ENCODE measurements at places on chromosomes 11 and 22.

DNA sequence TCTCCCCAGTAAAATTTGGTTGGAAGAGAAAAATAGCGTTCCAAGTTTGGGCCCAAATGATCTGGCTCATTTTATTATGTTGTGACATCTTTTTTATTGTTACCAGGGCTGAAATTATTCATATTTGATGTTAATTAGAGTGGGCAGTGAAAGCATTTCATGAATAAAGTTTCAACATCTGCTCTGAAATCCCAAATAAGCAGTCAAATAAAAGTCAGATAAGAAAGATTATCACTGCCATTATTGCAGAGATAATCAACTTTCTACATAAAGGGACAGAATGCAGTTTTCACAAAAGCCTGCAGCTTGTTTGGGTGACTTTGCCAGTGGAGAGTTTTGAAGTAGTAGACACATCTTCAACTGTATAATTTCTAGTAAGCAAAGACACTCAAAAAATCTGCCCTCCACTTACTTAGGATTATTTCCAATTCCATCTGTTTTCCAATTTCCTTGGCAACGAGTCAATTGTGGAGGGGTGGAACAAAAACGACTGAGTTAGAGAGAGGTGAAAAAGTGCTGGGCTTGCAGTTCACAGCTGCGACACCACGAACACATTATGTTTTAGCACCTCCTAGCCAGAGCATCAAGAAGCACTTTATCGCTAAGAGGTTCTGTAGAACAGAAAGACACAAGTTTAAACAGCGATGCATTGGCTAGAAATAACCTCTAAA, 9.0 kb downstream of the TECTA start:
- no peak for DNase-seq

GRCh38 chr11:68042219-68043028, 3.6 kb downstream of the TCIRG1 start:
- DNase-seq, result no peak

- peak; percentile 89 for DNase-seq
Observed at GRCh38 chr11:77560605-77561004, 29.1 kb upstream of the AQP11 start.

- DNase-seq, result no peak
Observed at GRCh38 chr11:27626269-27626937, 73.9 kb downstream of the BDNF start.

DNA sequence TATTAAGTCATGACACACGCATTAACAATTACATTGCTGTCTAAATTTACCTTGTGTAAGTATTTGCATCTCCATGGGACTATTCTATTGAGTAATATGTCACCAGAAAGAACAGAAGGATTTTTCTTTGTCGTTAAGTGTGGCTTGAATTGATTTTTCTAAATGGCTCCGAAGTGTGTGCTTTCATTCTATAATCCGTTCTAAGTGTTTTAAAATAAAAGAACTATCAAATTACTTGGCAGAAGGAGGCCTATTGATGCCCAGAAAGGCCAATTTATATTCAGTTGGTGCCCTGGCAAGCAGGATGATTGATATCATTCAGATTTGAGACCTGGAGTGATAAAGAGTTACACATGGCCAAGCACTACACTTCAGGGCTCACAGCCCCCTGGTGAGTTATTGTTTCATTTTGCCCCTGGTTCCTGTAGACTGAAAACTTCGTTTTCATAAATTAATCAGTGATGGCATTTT, 538.9 kb upstream of the ANO5 start:
- no peak for DNase-seq

DNA sequence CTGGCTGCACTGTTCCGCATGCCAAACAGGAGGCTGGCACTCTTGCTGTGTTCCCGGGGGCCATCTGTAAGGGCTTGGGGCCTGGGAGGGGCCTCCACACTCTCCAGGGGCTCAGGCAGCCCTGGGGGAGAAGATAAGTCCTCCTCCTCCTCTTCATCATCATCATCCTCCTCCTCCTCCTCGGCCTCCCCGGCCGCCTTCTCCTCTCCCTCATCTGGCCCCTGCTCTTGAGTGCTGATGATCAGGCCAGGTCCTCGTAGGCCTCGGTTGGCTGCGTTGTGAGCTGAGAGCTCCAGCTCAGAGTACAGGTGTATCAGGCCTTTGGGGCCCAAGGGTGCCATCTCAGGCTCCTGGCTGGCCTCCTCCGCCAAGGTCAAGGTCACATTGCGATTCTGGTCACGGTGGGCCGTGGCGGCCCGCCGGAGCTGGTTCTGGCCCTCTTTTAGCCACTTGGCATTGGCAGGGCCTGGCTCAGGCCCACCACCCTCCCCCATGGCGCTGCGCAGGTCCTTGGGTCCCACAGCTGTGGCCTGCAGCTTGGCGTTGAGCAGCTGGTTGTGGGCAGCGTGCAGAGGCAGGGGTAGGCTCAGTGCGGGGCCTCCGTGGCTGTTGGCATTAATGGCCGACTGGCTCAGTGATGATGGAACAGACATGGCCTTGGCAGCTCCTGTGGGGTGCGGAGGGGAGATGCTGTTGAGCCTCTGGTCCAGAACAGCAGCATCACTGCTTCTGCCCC, 8.0 kb downstream of the APBB1 start:
- no peak for DNase-seq

GRCh38 chr22:29301716-29302401, 4.6 kb upstream of the GAS2L1 start:
- DNase-seq, result no peak

- DNase-seq, result no peak
Observed at GRCh38 chr11:69033431-69033830, 15.3 kb upstream of the TPCN2 start.

GRCh38 chr11:95671768-95672167, 117.8 kb downstream of the FAM76B start:
- DNase-seq, result no peak

DNA sequence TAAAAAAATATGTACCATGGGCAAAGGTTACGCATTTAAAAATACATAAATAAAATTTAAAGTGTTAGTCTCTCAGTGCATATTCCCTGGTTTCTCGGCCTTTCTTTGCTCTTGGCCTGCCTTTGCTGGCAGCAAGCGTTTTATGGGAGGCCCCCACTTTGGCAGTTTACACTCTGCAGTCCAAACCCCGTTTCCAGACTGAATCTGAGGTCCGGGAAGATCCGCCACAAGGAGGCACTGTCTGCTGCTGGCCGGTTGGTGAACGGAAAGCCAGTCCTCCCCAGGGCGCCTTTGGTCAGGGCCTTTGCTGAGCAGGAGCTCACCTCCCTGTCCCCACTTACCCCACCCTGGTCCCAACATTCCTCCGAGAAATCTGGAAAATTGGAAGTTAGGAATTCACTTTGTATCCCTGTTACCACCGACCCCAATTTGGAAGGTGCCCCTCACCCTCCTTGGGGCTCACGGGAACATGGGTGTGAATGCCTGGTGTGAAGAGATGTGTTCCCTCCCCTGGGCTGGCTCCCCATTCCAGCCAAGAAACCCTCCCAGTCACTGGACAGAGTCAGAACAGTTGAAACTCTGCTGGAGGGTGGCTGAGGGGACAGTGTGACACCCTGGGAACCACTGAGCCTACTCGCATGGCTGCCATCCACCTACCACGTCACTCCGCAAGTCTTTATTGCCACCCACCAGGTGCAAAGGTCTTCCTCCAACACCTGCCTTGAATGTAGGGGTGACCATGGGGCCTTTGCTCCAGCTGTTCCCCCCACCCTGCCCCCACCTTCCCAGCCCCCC, 9.4 kb upstream of the SF1 start:
- peak; percentile 38 for DNase-seq

DNA sequence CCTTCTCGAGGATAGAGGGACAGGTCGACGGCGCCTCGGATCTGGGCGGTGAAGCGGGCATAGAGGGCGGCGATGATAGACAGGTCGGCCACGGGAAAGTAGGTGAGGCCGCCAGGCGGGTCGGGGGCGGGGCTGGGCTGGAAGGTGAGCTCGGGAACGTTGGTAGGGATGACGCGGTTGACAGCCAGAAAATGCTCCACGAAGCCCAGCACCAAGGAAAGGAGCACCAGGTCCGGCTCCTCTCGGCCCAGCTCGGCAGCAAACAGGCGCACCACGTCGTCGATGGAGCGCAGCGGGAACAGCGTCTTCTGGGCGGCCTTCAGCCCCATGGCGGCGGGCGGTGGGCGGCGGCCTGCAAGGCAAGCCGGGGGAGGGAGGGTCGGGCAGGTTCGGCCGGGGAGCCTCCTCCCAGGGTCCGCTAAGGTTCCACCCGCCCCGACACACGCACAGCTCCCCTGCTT, 540 bp downstream of the MEN1 start:
- no peak for DNase-seq

DNA sequence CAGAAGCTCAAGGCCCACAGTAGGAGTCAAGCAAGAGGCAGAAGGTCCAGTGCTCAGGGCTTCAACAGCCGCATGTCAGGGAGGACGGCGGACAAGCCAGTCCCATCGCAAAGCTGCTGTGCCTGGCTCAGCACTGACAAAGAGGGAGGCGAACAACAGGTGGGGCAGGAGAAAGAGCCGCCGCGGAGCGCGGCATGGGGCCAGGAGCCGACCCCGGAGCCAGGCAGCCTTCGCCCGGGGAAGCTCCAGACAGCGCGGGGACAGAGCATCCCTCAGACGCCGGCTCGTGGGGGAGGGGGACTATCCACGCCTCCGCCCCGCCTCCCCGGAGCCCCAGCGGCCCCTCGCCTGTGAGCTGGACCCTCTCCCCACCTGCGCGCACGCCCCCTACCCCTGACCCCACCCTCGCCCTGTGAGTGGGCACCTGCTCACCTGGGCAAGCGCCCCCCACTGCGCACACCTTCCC, 369 bp downstream of the DHCR7 start:
- DNase-seq, result peak; percentile 26

- peak; percentile 63 for DNase-seq
Observed at GRCh38 chr22:22207845-22208564, 36.6 kb upstream of the VPREB1 start.

- DNase-seq, result no peak
Observed at GRCh38 chr11:45937916-45938315, 15.5 kb downstream of the LARGE2 start.
